ENCODE measurements at places on chromosomes 3 and 15.

GRCh38 chr3:5332270-5332956 lies 144.9 kb downstream of the EDEM1 start:
- no peak for DNase-seq

DNA sequence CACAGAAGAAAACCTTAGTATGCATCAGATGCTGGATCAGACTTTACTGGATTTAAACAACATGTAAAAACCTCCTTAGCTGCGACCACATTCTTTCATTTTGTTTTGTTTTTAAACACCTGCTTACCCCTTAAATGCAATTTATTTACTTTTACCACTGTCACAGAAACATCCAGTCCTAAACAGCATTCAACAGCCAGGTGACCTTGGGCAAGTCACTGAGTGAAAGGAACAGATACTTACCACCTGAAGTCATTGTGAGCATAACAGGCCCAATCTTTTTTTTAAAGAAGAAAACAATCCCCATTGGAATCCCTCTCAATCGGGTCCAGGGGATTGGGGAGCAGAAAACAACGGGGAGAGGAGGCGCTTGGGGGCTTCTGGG lies 390 bp downstream of the STARD5 start:
- DNase-seq: no peak

DNA sequence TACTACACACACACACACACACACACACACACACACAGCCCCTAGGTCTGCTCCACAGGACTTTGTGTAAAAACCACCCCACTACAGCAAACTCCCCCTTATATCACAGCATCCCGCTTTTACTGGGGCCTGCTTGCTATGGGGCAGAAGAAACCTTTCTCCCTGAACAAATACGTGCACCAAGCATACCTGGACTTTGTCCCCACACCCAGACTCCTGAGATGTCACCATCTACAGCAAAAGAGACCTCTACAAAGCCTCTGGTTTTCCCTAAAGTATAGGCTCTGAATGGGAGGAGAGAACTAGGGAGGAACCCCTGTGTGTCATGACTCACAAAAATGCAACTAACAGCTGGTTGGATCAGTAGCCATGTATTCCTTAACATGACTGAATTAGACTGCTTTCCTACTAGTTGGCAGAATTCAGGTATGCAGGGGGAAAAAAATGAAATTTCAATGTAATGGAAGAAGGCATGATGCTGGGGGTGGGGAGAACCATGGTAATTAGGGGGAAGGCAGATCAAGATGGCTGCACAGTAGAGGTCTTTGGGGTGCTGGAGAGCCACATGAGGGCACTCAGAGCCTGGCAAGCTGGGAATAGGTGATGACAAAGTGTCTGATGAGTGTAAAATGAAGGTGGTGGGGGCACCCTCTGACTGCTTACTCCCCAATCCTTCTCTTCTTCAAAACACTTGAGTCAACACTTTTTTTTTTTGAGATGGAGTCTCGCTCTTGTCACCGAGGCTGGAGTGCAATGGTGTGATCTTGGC lies 45.9 kb downstream of the DAPK2 start:
- DNase-seq: no peak

- DNase-seq: no peak
Observed at GRCh38 chr3:172020763-172021162, 18.6 kb upstream of the FNDC3B start.

GRCh38 chr3:30616347-30617027 lies 10.1 kb downstream of the TGFBR2 start:
- DNase-seq: no peak

GRCh38 chr3:119918992-119919933 lies 137.4 kb downstream of the NR1I2 start:
- no peak for DNase-seq

DNA sequence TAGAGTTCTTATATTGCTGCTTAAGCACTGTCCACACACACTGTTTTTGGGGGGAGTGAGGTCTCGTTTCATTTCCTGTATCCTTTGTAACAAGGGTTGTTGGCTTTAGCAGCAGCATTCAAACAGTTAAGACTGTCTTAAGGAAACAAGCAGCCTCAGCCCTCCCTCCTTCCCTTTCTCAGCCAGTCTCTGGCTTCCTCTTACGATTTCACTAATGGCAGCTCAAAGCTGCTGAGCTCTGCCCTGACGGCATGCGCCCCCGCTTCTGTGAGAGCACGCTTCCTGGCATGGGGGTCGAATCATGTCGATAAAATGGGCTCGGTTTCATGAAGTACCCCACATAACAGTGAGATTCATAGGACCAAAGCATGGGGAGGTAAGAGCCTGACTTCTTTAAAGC lies 105.0 kb downstream of the KLHL25 start:
- DNase-seq: peak; percentile 87

GRCh38 chr15:59567324-59567723 lies 44.3 kb upstream of the GCNT3 start:
- no peak for DNase-seq

- no peak for DNase-seq
Observed at GRCh38 chr15:44804298-44805046, 68.1 kb downstream of the TRIM69 start.

- DNase-seq: peak; percentile 1
Observed at GRCh38 chr3:41907330-41908073, 54.4 kb downstream of the ULK4 start.

- DNase-seq: peak; percentile 92
Observed at GRCh38 chr3:190617185-190617584, 103.3 kb downstream of the IL1RAP start.

GRCh38 chr3:169146179-169146665 lies 517.3 kb downstream of the MECOM start:
- no peak for DNase-seq

All from inflammatory macrophage treated with lipopolysaccharide for 4 hours (primary cell).